ENCODE measurements at places on chromosomes 2 and 18. TPM values are rescaled to one million over a fixed set of nuclear protein-coding genes. Genes with fewer than 3 reads are reported as not detected.

DNA sequence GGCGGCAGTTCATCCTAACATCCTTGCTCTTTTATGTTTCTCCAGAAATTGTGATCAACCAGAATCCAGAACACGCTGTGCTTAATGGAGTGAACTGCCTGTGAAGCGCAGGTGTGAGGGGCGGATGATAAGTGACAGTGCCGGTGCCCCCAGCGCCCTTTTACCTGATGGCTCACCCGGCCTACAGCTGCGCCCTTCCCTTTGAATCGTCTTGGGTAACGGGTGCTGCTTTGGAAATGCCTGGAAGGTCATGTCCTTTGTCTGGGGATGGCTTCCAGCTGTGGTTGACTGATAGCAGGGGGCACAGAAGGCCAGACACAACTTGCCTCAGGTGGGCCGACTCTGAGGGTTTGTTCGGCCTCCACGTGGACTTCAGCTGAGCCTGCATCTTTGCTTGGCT lies 119.4 kb downstream of the LPIN1 start:
- peak; percentile 18 for DNase-seq

DNA sequence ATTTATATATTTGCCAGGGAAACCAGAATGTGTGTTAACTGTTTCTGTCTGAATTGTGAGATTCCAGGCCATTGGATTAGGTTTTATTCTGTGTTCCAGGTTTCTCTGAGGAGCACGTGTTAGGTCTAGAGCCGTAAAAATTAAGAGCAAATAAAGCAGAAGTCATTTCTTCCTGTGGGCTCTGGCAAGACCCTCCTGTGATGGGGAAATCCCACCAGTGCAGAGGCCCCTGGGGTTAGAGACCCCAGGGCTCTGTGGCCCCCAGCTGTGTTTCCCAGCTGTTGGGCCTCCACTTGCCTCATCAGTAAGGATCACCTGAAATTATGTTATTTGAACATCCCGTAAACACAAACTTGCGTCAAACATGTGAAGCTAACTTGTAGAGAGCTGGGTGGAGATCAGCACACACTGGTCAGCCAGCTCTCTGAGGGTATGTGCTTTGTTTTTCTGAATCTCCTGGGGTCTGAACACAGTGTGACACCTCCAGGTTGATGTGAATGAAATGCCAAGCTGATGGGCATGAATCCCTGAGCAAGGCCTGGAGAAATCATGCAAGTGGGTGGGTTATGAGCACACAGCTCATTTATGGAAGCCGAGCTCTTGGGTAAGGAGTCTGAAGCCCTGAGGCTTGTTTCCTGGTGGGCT lies 50.3 kb downstream of the HK2 start:
- DNase-seq: no peak

DNA sequence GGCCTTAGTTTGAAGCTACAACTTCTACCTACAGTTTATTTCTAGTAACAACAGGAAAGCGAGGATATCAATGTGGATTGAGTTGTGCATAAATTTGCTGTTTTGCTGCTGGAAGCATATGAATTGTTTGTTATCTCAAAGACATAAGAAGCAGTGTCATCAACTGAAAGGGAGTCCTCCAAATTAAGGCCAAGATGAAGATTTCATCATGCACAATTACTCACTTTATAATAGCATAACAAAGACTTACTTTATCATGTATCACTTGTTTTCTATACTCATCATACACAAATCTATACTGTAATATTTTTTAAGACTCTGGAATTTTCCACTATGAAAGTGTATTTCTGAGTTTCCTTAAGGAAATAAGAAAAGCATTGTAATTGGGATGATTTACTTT lies 136.1 kb upstream of the FANCL start:
- no peak for DNase-seq

DNA sequence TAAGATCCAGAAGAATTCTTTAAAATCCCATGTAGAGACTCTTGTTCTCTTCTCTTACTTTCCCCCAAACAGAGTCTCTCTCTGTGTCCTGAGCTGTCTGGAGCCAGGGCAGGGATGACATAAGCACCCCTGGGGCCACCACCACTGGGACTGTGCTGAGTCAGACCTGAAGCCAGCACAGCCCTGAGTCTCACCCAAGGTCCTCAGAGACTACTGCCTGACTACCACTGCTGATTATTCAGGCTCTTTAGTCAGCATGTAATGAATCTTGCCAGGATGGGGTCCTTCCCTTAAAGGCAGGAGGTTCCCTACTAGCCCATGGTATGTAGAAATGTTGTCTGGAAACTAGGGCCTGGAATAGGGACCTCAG lies 34.9 kb upstream of the DYNC1I2 start:
- DNase-seq: no peak

DNA sequence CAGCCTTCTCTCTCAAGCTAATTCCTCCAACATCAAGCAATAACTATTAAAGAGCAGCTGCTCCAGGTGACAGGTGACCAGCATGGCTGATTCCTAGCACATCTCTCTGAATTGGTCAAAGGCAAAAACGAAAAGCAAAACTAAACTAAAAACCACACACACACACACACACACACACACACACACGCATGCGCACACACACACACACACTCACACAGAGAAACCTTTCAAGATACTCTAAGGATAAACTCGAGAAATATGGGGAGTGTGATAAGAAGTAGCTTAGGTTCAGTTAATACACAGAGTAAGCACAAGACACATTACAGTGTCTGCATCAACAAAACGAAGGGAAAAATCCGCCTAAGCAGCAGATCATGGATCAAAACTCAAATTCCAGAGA lies 74.5 kb upstream of the FZD7 start:
- DNase-seq: no peak

- DNase-seq: no peak
Measured at GRCh38 chr18:77088963-77089722, 43.4 kb downstream of the MBP start.

DNA sequence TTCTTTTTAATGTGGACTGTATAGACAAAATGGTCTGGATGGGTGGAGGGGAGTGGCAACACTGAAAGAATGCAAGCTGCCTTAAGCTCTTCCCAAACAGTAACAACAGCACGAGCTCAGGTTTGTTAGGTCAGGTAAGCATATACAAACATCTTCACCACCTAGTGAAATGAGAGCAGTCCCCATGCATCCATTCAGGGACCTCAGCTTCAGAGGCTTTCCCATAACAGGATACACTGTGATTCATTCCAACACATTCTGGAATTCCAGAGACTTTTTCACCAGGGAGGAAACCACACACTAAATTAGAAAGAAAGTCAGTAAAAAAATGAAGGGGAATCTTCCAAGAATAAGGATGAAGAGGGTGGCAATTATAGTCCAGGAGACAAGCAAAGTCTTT lies 50.4 kb upstream of the BZW1 start:
- no peak for DNase-seq

- DNase-seq: no peak
Measured at GRCh38 chr2:74741629-74742028, 87.6 kb downstream of the SEMA4F start.

DNA sequence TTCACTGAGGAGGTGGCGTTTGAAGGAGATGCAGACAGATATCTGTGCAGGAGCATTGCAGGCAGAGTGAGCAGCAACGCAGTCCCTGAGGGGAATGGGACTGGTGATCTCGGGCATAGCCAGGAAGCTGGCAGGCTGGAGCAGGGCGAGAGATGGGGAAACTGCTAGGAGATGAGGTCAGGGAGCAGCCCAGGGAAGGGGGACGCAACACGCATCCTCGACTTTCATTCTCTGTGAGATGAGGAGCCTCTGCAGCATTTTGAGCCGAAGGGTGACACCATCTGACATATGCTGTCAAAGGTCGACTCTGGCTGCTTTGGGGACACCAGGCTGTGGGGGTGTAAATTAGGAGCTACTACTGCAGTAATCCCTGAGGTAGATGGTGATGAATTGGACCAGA lies 4.3 kb upstream of the CHRNA1 start:
- DNase-seq: no peak

DNA sequence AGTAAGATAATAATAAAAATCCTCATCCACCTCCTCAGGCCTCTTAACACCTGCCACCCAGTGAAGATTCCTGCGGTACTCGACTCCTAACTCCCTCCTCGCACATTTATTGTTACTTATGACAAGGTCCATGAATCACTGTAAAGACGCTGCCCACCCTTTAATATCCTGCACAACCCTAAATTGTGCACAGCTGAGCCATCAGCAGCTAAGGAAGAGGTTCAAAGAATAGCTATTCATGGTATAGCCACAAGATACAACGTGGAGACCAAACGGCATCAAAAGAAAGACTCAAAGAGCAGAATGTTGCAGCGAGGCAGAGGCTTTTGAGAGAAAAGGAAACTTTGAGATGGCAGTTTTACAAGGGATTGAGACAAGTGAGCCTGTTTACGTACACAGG lies 266.3 kb downstream of the SATB2 start:
- no peak for DNase-seq

DNA sequence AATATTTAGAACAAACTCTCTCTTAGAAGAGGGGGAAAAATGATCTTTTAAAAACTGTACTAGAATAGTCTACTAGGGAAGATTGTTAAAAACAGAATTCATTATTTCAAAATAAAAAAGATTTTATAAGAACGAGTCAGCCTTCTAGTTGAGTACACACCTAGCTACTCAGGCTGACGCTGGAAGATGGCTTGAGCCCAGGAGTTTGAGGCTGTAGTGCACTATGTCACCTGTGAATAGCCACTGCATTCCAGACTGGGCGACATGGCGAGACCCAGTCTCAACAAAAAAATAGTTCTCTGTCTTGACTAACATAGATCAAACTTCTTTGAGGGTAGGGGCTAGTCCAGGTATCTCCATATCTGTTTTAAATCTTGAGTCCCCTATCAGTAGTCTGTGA lies 33.9 kb downstream of the ERLEC1 start:
- DNase-seq: no peak

- no peak for DNase-seq
Measured at GRCh38 chr2:9967053-9967775, 15.7 kb downstream of the GRHL1 start.

DNA sequence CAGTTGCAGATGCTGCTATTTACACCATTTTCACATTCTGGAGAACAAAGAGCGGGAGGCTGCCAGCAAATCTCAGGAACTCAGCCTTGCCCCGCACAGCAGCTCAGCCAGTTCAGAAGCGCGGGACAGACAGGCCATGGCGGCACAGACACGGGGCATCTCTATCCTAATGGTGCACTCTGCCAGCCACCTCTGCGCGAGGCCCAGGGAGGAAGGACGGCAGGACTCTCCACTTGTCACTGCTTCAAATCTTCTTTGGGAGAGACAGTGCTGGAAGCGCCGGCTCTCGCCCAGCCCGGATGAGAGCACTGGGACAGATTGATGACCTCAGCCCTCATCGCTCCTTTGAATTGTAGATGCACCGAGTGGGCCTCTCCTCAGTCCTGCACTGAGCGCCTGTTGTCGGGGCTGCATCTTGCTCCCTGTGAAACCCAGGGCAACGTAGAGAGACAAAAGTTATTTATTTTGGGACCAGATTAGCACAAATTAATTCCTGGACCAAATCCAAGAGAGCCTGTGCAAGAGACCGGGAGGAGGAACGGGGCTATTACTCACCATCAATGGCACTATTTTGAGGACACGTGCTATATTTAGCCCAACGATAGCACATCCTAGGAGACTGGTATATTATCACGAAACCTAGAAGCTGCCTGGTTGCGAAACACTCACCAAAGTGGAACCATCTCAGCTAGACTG lies 211.4 kb upstream of the SMIM21 start:
- no peak for DNase-seq

GRCh38 chr2:30276455-30276911 lies 45.1 kb downstream of the LBH start:
- DNase-seq: no peak

- DNase-seq: no peak
Measured at GRCh38 chr18:7616661-7617060, 49.5 kb downstream of the PTPRM start.

GRCh38 chr2:149331023-149331400 lies 625 bp downstream of the LYPD6 start:
- no peak for DNase-seq

DNA sequence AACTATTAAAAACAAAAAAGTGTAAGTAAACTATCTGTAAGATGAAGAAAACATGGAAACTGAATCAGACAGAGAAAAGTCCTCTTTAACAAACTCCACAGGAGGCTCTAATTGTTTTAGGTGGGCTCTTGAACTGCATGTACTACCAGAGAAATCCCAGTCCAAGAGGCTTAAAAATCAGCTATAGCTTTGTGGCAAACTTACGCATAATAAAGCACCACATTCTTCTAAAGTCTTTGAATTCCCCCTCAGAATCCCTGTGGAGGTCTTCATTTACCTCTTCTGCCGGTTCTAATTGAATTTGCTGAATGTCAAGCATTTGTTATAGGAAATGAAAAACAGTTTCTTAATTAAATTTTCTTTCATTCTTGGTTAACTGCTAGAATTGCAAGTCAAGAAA lies 40.8 kb downstream of the CHN1 start:
- DNase-seq: no peak

DNA sequence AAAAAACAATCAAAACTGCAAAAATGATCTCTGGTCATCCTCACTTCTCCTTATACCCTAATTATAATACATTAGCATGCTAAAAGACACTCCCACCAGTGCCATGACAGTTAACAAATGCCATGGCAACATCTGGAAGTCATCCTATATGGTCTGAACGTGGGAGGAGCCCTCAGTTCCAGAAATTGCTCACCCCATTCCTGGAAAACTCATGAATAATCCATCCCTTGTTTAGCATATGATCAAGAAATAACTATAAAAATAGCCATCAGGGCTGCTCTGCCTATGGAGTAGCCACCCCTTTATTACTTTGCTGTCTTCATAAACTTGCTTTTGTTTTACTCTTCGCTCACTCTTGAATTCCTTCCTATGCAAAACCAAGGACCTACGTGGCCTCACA lies 5.7 kb upstream of the C2orf80 start:
- no peak for DNase-seq

DNA sequence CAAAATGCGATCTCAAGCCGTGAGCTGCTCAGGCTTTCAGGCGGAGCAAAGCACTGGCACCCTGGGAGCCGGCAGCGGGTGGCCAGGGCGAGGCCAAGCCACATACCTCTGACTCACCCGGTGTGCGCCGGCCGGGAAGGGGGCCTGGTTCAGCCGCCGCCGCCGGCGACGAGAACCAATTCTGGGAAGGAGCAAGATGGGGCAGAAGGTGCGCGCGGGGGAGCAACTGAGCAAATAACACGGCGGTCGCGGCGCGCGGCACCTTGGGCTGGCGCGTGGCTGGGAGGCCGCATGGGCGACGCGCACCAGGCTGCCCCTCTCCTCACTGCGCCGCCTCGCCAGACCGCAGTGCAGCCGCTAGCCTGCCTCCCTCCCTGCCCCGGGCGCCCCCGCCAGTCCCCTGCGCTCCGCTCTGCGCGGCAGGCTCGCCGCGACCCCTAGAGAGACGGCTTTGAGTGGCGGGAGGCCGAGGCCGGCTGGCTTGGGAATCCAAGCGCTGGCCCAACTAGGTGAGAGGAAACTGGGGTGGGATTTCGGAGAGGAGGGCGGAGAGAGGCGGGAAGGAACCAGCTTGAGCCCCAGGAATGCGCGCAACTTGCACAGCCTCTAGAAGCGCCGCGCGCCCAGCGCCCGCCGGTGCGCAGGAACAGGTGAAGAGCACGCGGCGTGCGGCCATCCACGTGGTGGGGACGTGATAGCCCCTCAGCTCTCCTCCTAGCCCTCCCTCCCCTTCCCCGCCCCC lies 3.2 kb downstream of the NRP2 start:
- DNase-seq: no peak

- no peak for DNase-seq
Measured at GRCh38 chr2:169031202-169031601, at the start of gene ABCB11. TSS of gene ABCB11 (minus strand) at chr2:169031324. CDS start at chr2:169018125, 13,199 bp downstream.

- no peak for DNase-seq
Measured at GRCh38 chr2:105671156-105671555, 73.6 kb upstream of the NCK2 start.

CAPN14 gene
- not detected for total RNA-seq

RGPD3 gene
- total RNA-seq: 0.31 TPM

ZBTB7C gene
- total RNA-seq: not detected

RPRM gene
- 0.24 TPM for total RNA-seq

IMMT gene
- 132 TPM for total RNA-seq

MC5R gene
- total RNA-seq: not detected

IGFBP5 gene
- total RNA-seq: 0.18 TPM

SPC25 gene
- total RNA-seq: 69.8 TPM
